ENCODE measurements at places on chromosomes 1 and 21.

DNA sequence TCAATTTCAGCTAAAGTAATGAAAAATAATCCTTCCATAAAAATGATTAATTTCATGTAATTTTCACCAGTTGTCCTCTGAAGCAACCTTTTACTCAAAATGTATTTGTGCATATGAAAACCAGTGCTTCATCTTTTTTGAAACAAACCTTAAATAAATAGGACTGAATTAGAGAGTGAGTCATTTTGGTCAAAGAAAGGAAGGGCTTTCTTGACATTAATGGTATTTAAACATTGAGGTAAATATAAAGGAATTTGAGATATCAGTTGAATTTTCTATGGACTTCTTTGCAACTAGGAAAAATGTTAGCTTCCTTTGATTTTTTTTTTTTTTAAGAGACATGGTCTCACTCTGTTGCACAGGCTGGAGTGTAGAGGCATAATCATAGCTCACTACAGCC, 38.7 kb downstream of the SNX7 start:
- no peak for DNase-seq

DNA sequence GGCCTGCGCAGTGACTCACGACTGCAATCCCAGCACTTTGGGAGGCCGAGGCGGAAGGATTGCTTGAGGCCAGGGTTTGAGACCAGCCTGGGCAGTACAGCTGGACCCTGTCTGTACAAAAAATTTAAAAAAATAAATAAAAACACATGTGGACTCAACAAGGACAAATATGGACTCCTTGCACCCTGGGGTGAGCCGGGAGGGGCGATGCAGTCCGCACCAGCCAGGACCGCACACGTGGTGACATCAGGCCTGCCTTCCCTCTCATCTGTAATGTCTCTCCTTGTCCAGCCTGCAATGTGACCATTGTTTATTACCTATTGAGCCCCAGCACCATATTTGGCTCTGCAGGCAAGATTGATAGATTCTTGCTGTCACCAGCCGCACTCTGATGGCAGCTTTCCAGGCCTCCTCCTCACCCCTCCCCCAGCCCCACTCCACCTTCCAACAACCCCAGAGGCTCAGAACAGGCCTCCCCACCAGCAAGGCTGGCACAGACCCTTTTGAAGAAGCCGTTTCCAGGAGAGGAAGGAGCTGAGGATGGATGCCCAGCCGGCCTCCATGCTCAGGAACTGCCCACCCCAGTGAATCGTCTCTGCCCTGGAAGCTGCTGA, 55.2 kb downstream of the IRF2BP2 start:
- DNase-seq: no peak

DNA sequence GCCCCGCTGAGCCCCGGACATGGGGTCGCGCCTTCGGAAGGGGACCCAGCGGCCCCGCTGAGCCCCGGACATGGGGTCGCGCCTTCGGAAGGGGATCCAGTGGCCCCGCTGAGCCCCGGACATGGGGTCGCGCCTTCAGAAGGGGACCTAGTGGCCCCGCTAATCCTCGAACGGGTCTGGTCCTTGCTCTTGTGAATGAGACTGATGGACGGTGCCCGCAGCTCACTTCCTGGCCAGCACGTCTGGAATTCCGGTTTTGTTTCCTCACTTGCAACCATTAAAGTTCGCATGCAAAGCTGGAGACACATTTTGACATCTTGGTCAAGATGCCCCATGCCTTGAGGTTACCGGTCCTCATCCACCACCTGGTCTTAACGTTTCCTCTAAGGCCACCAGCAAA, 5.6 kb downstream of the WRAP73 start:
- no peak for DNase-seq

- no peak for DNase-seq
These were observed 308.6 kb downstream of the PTPRC start for GRCh38 chr1:198947456-198947855.

DNA sequence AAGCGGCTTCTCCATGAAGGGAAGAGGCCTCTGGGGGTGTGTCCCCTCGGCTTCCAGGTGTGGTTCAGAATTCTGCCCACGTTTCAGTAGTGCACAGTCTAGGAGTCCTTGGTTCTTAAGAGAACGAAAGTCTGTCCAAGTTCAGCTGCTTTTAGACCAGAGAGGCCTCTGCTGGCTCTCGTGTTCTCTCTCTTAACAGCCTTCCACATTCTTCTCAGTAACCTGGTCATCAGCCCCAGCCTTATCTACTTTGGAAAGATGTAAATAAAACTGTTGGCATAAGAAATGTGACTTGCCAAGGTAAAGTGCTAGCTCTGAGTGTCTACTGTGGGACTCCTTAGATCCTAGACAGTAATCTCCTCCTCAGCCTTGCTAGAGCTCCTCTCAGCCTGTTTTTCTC, 15.3 kb upstream of the STUM start:
- DNase-seq: no peak

GRCh38 chr1:82215056-82215852, 414.5 kb downstream of the ADGRL2 start:
- no peak for DNase-seq

- DNase-seq: no peak
These were observed 22.4 kb downstream of the ESRRG start for GRCh38 chr1:216700779-216701178.

Data from stimulated activated naive CD4-positive, alpha-beta T cell treated with Interleukin-2 at 50 U/mL for 16 hours (primary cell).